ENCODE measurements at places on chromosomes 1 and 21. TPM values are rescaled to one million over a fixed set of nuclear protein-coding genes. Genes with fewer than 3 reads are reported as not detected.

The LMX1A gene
- polyA plus RNA-seq = 1.3 TPM

- DNase-seq = no peak
These were observed 6.1 kb upstream of the ADORA1 start for GRCh38 chr1:203121186-203122015.

The PRELP gene
- 1.5 TPM for polyA plus RNA-seq

DNA sequence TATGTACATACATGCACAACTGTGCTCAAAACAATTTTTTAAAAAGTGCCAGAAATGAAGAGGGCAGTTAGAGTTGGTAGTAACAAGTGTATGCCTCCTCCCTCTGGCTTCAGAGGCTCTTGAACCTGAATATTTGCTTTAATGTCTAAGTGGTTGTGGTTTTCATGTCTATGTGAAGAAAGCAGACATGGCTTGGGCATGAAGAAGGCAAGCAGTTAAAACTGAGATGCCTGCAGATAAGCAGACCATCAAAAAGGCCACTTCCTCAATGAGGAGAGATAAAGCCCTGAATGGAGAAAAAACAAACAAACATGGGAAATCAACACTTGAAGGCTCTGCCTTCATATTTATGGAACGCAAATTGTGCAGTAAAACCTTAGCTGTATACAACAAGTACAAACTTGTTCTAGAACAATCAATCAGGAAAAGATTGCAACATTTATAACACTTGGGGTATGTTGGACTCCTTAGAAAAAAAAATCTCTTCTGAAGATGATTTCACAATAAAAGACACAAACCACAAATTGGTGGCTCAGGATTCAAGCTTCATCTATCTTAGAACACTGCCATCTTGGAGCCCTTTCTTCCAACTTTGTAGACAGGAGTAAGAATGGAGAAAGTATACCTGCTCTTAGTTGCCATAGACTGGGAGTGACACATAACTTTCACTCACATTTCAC, 52.7 kb upstream of the PLA2G4A start:
- DNase-seq = no peak

GRCh38 chr1:10451287-10451686, 1.5 kb downstream of the CORT start:
- no peak for DNase-seq

The AADACL4 gene
- not detected for polyA plus RNA-seq

DNA sequence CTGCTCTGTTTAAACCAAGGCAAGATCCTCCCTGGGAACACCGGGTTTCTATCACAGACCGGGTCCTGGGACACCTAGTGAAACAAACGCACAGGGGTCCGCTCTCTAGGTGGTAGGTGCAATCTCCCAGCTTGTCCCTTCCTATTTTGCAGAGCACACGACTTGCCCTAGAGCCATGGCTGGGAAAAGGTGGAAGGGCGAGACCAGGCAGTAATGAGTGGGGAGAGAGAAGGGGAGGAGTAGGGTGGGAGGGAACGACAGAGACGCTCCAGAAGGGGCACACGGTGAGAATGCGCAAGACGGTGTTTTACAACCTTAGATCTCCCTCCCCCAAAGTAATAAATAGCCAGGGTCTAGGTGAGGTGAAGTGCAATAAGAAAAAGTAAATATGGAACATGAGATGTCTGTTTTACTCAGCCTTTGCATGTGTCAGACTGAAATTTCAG, 9.3 kb upstream of the ARHGAP29 start:
- DNase-seq = no peak

The CDCA8 gene
- polyA plus RNA-seq = 7.0 TPM

DNA sequence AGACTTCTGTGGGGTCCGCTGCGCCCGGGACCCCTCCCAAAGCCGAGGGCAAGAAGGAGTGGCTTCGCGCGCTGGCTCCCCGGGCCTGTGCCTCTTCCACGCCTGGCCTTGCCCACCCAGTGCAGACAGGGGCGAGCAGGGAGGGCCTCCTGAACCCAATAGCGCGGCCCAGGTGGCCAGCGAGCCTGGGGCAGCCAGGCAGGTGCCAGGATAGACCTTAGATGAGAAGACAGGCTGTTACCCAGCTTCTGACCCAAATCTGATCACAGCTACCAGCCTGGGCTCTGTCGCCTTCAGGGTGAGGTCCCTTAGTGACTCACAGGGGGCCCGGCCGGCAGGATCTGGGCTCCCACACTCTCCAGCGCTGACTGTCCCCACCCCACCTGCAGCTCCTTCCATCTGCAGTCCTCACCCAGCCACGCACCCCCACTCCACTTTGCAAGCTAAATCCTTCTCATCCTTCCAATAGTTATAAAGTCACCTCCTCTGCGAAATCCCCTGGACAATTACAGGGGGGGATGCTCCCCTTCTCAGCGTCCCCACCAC, 9.6 kb downstream of the CLEC20A start:
- DNase-seq = no peak

DNA sequence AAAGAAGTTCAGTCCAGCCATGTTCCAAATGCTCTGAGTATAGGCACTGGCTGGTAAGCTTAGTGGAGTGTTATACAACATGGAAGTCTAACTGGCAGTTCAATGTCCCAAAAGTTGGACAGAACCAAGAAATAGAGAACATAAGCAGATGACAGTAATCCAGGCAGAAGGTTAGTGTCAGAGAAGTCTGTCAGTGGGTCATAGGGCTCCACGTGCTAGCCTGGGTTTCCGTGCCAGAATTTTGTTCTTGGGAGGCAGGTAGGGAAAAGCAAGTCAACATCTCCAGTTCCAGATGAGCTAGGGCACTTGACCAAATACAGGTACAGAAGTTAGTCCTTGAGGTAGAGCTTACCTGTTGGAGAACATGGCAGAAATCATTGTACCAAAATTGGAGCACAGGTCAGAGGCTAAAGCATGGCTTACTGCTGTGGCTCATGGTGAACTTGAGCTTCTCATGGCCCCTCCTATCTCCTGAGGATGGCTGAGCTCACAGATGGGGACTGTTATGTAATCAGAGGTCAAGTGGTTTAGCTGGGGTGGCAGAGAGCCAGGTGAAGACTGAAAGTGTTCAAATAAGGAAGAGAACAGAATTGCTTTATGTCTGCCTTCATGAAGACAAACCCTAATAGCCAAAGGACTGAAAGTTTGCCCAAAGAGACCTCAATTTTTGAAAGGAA, 170.8 kb downstream of the NFIA start:
- DNase-seq = no peak

- no peak for DNase-seq
These were observed 275.2 kb downstream of the VAV3 start for GRCh38 chr1:107689733-107690132.

GRCh38 chr1:19478322-19478721, 7.0 kb downstream of the CAPZB start:
- no peak for DNase-seq

The RPTN gene
- polyA plus RNA-seq = not detected

DNA sequence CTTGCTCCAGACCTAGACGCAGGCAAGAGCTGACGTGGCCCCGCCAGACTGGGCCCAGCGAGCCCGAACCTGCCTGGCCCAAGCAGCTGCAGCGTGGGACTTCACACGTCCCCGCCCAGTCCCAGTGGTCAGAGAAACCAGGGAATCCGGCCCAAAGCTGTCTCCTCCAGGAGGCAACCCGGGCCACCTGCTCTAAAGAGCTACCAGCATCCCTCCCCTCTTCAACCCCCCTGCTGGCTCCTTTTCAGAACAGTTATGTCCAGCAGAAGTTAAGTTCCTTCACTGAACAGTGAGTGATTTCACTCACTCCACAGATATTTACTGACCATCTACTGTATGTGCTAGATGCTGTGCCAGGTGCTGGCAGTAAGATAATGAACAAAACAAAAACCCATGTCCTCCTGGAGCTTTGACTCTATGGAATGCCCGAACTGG, 2.1 kb upstream of the EFNA1 start:
- no peak for DNase-seq
